MM.1S (cell line): ENCODE measurements at places on chromosomes 16 and 17.
A peak's percentile ranks its signal among the peaks of the same experiment; 100 is the strongest.

DNA sequence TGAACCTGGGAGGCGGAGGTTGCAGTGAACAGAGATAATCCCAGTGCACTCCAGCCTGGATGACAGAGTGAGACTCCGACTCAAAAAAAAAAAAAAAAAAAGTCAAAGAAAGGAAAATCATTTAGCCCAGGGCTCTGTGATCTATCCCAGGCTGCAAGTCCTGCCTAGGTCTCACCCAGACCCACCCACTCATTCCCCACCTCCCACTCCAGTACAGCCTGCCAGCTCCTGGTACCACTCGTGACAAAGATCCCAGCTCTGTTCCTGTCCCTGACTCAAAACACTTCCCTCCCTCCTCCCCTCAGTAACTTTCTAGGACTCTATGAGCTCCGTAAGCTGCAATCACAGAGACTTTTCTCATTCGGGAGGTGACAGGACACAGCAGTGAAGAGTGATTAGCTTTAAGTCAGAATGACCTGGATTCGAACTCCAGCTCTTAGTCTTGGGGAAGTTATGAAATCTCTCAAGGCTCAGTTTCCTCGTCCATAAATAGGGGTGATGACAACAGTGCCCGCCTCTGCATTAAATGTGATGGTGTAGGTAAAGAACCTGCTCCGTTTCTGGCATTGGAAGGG is 28.0 kb upstream of the MRPS23 start:
- peaks cover 3% of the 10 kb centered on the region for H3K27me3 ChIP-seq
- H3K4me3 ChIP-seq, result no peak overlapping the region
- H3K36me3 ChIP-seq, result no peaks in the 10 kb centered on the region

DNA sequence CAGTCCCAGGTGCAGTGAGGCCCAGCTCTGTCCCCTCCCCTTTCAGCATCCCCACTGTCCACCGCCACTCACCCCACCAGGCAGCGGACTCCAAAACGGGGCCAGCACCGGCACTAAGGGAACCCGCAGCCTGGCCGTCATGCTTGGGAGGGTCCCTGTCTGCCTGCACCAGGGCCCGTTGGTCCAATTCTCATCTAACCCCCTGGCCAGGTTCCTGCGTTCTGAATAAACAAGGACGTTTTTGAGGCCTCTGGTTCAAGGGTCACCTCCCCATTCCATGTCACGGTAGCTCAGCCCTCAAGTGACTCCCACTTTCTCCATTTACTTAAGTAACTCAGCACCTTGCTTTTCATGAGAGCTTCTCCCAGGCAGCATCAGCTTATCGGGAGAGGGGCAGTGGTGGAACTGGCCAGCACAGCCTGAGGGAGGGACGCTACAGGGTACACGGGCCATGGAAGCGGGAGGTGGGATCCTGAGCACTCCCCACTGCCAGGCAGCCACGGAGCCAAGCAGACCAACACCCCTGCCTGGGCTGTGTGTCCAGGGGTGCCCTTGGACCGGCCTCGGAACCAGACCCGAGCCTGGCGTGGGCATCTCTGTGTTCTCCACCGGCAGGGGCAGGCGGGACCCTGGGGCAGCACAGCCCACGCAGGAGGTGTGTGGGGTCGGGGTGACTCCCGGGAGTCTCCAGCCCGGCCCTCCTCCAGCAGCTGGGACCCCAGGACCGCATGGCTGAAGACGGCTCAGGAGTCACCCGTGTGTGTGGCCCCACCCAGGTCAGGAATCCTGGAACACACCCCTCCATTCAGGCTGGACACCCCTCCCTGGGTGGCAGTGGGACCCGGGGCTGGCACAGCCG is 74.9 kb upstream of the GNG13 start:
- H3K36me3 ChIP-seq, result no peaks in the 10 kb centered on the region
- H3K4me3 ChIP-seq, result no peak overlapping the region
- no peaks in the 10 kb centered on the region for H3K4me1 ChIP-seq
- DNase-seq, result no peak
- no peak overlapping the region for H3K27ac ChIP-seq

DNA sequence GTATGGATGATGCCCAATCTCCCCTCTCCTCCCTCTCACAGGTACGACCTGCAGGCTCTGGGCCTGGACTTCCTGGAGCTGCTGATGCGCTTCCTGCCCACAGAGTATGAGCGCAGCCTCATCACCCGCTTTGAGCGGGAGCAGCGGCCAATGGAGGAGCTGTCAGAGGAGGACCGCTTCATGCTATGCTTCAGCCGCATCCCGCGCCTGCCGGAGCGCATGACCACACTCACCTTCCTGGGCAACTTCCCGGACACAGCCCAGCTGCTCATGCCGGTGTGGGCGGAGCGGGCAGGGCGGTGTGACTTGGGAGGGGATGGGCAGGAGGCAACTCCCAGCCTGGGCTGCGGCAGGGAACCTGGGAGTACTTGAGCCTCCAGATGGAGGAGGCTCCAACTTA is 18.1 kb downstream of the SPATA32 start:
- peaks cover 10% of the 10 kb centered on the region for H3K36me3 ChIP-seq
- DNase-seq, result no peak
- H3K27me3 ChIP-seq, result no peaks in the 10 kb centered on the region
- H3K4me1 ChIP-seq, result peaks cover 17% of the 10 kb centered on the region

GRCh38 chr17:1966274-1967086 is 58.7 kb downstream of the RTN4RL1 start:
- H3K4me3 ChIP-seq, result no peak overlapping the region
- peaks cover 88% of the 10 kb centered on the region for H3K27me3 ChIP-seq
- DNase-seq, result no peak
- H3K36me3 ChIP-seq, result no peaks in the 10 kb centered on the region
- no peak overlapping the region for H3K27ac ChIP-seq

DNA sequence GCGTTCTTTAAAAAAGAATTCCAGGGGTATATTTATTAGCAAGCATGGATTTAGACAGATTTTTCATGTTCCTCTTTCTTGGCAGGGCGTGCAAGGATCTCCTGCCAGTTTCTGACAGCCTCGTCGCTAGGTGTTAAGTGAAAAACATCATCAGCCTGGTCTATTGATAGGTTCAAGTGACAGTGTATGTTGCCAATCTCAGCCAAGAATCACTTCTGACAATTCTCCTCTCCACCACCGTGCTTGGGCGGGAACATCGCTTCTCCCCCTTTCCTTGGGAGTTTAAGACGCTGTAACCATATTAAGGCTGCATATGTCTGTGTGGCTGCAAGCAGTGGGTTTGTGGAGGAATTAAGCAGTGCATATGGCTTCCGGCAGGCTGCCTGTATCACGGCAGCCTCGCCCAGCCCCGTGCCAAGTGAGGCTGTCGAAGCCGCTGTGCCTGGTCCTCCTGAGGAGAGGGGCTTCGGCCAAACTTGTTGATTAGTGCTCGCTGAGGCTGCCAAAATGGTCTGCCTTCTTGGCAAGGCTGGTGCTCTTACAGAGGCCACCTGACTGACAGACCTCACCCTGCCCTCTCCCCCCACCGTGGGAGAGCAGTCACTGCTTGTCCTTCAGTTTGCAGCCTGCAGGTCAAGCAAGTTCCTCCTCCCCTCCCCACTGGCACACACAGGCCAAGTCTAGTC is 132.2 kb upstream of the MPHOSPH6 start:
- H3K36me3 ChIP-seq, result no peaks in the 10 kb centered on the region
- no peak for DNase-seq
- no peak overlapping the region for H3K27ac ChIP-seq
- H3K27me3 ChIP-seq, result no peaks in the 10 kb centered on the region
- H3K4me3 ChIP-seq, result no peak overlapping the region

DNA sequence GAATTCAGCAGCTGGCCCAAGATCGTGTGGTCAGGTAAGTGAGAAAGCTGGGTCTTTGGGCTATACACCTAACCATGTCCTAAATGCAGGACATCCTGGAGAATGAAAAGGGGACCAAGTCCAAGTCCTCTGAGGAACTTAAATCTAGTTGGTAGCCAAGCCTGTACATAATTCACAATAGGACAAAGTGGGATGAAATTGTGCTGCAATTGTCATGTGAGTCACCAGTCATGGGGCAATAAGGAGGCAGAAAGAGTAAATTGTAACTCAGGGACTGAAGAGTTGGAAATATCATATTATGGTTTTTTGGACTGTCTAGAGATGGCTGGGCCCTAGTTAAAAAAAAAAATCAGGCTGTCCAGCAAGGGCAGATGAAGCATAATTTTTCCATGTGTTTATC is 202.6 kb downstream of the CYLD start:
- no peak for DNase-seq
- no peak overlapping the region for H3K27ac ChIP-seq
- H3K36me3 ChIP-seq, result no peaks in the 10 kb centered on the region
- no peaks in the 10 kb centered on the region for H3K4me1 ChIP-seq

DNA sequence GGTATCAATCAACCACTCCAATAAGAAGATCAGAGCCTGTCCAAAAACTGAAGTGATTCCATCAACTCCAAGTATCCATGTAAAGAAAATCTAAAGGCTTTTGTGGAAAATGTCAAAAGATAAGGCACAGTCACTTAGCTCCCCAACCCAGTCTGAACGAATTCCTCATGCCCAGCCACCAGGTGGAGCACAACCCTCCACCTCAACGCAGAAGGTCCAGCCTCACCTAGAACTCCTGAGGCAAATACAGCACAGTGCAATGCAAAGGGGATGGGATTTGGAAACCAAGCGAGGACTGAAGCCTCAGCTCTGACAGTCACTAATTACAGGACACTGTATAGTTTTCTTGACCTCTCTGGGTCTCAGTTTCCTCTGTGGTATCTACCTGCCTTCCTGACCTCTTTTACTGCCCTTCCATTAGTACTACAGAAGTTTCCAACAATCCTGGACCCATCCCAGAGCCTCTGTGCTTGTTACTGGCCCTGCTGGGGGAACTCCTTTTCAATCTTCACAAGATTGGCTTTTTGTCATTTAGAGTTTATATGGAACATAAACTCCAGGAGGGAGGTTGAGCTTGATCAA is 2.0 kb downstream of the NCBP3 start:
- H3K27me3 ChIP-seq, result no peaks in the 10 kb centered on the region
- no peak overlapping the region for H3K27ac ChIP-seq
- peak; percentile 59 for DNase-seq
- no peaks in the 10 kb centered on the region; the same call in 1 of the 2 replicates for H3K36me3 ChIP-seq
- no peak overlapping the region for H3K4me3 ChIP-seq

GRCh38 chr16:1770328-1771187 is 785 bp downstream of the NME3 start:
- H3K27ac ChIP-seq, result no peak overlapping the region
- no peaks in the 10 kb centered on the region for H3K36me3 ChIP-seq
- H3K27me3 ChIP-seq, result no peaks in the 10 kb centered on the region
- 0 out of 2 replicates have a peak, but pooled peaks cover 3% of the 10 kb centered on the region for H3K4me1 ChIP-seq

DNA sequence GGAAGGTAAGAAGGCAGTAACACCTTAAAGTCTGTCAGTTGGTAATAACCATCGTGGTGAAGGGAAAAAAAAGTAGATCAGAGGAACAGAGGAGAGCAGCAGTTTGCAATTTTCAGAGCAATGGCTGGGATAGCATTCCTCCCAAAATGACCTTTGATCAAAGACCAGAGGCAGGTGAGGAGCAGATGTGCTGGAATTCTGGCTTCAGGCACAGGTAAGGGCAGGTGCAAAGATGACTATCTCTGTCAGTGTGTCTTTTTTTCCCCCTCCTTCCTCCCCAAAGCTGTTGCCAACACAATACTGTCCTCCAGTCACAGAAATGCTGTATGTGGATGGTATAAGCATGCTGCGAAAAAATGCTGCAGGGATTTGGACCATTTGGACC is 166.7 kb downstream of the XYLT1 start:
- no peak overlapping the region for H3K27ac ChIP-seq
- no peak for DNase-seq
- H3K36me3 ChIP-seq, result no peaks in the 10 kb centered on the region
- no peak overlapping the region for H3K4me3 ChIP-seq
- no peaks in the 10 kb centered on the region for H3K4me1 ChIP-seq

GRCh38 chr17:48723423-48724250 is 652 bp downstream of the PRAC2 start:
- peak; percentile 20 for DNase-seq
- no peak overlapping the region for H3K27ac ChIP-seq
- H3K36me3 ChIP-seq, result no peaks in the 10 kb centered on the region
- no peaks in the 10 kb centered on the region for H3K4me1 ChIP-seq
- H3K4me3 ChIP-seq, result peak overlapping the region; percentile 49

DNA sequence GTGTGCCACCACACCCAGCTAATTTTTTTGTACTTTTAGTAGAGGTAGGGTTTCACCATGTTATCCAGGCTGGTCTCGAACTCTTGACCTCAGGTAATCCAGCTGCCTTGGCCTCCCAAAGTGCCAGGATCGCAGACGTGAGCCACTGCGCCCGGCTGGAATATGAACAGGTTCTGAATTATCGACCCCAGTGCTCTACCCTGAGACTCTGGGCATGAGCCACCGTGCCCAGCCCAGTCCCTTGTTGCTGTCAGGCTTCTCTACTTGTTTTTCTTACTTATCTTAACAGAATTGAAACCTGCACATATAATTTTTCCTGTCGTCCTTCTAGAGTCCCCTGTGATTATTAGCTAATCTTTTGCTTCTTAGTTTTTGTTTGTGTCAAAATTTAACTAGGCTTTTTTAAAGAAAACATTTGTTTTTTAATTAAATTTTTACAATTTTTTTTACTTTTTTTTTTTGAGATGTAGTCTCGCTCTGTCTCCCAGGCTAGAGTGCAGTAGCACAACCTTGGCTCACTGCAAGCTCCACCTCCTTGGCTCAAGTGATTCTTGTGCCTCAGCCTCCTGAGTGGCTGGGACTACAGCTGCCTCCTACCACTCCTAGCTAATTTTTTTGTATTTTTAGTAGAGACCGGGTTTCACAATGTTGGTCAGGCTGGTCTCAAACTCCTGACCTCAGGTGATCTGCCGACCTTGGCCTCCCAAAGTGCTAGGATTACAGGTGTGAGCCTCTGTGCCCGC is 66.7 kb downstream of the AP2B1 start:
- H3K4me3 ChIP-seq, result no peak overlapping the region
- H3K4me1 ChIP-seq, result no peaks in the 10 kb centered on the region
- H3K27me3 ChIP-seq, result no peaks in the 10 kb centered on the region
- DNase-seq, result no peak
- no peak overlapping the region for H3K27ac ChIP-seq

DNA sequence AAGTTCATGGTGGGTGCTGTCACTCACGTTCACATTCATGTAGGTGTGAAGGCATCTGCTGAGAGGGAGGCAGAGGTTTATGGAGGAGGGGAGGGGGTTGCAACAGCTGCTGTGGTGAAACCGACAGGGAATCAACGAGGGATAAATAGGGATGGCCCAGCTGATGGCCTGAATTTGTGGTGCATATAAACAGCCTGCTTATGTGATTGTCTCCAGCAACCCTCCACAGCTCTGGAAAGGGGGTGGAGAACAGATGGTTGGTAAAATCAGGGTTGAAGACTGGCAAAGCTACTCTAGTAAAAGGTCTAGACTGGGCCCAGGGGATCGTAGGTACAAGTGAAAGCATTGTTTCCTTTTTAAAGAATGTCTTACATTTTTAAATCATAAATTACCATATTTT is 53.7 kb downstream of the IQCK start:
- no peak overlapping the region for H3K27ac ChIP-seq
- no peaks in the 10 kb centered on the region for H3K4me1 ChIP-seq
- no peaks in the 10 kb centered on the region for H3K27me3 ChIP-seq
- no peak for DNase-seq
- no peaks in the 10 kb centered on the region for H3K36me3 ChIP-seq
